Upper lobe of right lung (tissue), 1 donor: ENCODE measurements at places on chromosomes 6 and 20.

GRCh38 chr6:90131614-90132423 is 164.8 kb downstream of the BACH2 start:
- H3K36me3 ChIP-seq: no peaks in the 10 kb centered on the region
- no peaks in the 10 kb centered on the region for H3K27me3 ChIP-seq
- no peak overlapping the region for H3K4me3 ChIP-seq
- H3K27ac ChIP-seq: no peak overlapping the region
- no peaks in the 10 kb centered on the region for H3K4me1 ChIP-seq

GRCh38 chr20:23234311-23235078 is 116.1 kb upstream of the NXT1 start:
- no peak overlapping the region for H3K27ac ChIP-seq
- no peaks in the 10 kb centered on the region for H3K27me3 ChIP-seq
- H3K4me1 ChIP-seq: no peaks in the 10 kb centered on the region
- H3K36me3 ChIP-seq: no peaks in the 10 kb centered on the region
- H3K4me3 ChIP-seq: no peak overlapping the region
- DNase-seq: no peak

- H3K4me3 ChIP-seq: no peak overlapping the region
- DNase-seq: no peak
- no peaks in the 10 kb centered on the region for H3K36me3 ChIP-seq
- H3K27ac ChIP-seq: no peak overlapping the region
- no peaks in the 10 kb centered on the region for H3K27me3 ChIP-seq
These were observed 206.8 kb upstream of the SLC35B3 start for GRCh38 chr6:8642131-8642530.

DNA sequence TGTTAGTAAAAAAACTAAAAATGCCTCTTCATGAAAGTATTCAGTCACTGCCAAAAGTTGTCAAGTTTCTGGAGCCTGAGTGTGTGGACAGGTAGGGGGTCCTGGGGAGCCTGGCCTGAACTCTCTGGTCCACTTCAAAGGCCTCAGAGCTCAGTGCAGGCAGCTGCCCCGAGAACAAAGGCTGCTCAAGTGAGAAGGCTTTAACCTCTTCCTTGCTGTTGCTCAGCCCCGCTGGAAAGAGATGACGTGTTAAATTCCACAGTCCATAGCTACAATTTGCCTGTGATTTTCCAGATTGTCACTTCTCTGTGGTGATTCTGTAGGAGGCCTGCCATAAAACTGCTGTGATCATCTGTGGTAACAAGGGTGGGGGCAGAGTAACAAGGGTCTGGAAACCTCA is 96.9 kb downstream of the FAM120B start:
- no peak for DNase-seq
- no peaks in the 10 kb centered on the region for H3K4me1 ChIP-seq
- H3K4me3 ChIP-seq: no peak overlapping the region
- peaks cover 62% of the 10 kb centered on the region for H3K36me3 ChIP-seq
- no peaks in the 10 kb centered on the region for H3K27me3 ChIP-seq

GRCh38 chr6:126620719-126621118 is 280.8 kb downstream of the CENPW start:
- no peaks in the 10 kb centered on the region for H3K4me1 ChIP-seq
- no peaks in the 10 kb centered on the region for H3K36me3 ChIP-seq
- DNase-seq: no peak
- no peak overlapping the region for H3K4me3 ChIP-seq
- no peaks in the 10 kb centered on the region for H3K27me3 ChIP-seq
- no peak overlapping the region for H3K27ac ChIP-seq

DNA sequence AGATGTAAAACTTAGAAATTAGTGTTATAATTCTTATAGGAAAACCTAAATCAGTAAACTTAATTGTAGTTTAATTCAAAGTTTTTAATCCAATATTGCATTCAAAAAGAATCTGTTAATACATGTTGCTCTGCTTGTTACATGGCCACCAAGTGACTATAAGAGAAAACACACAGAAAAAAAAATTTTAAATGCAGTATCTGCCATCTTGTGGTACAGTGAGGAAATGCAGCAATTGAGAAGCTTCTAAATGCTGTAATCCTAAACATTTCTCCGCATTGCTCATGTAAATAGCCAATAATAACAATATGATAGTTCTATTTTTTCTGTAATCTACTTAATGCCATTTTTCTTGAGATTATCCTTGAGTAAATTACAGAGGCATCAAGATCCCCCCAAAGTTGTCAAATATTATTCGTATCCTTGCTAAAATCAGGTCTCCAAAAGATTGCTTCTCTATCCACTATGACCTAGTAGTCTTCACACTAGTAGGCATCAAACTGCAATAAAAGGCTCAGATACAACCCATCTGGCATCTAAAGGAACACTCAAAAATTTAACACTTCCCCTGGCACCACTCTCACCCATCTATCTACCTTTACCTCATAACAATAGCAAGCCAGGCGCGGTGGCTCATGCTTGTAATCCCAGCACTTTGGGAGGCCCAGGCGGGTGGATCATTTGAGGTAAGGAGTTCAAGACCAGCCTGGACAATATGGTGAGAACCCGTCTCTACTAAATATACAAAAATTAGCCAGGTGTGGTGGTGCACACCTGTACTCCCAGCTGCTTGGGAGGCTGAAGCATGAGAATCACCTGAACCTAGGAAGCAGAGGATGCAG is 34.6 kb downstream of the HDAC2 start:
- H3K4me3 ChIP-seq: no peak overlapping the region
- peaks cover 29% of the 10 kb centered on the region for H3K36me3 ChIP-seq
- H3K27ac ChIP-seq: no peak overlapping the region
- DNase-seq: no peak
- no peaks in the 10 kb centered on the region for H3K27me3 ChIP-seq
- H3K4me1 ChIP-seq: no peaks in the 10 kb centered on the region

- no peaks in the 10 kb centered on the region for H3K36me3 ChIP-seq
- no peak for DNase-seq
- H3K4me3 ChIP-seq: no peak overlapping the region
- H3K27ac ChIP-seq: no peak overlapping the region
- no peaks in the 10 kb centered on the region for H3K4me1 ChIP-seq
- no peaks in the 10 kb centered on the region for H3K27me3 ChIP-seq
These were observed 90.5 kb downstream of the SAMD3 start for GRCh38 chr6:130132286-130132701.

GRCh38 chr20:896501-897025 is 19.6 kb downstream of the ANGPT4 start:
- no peak overlapping the region for H3K27ac ChIP-seq
- peaks cover under 1% of the 10 kb centered on the region for H3K4me1 ChIP-seq
- no peaks in the 10 kb centered on the region for H3K36me3 ChIP-seq

DNA sequence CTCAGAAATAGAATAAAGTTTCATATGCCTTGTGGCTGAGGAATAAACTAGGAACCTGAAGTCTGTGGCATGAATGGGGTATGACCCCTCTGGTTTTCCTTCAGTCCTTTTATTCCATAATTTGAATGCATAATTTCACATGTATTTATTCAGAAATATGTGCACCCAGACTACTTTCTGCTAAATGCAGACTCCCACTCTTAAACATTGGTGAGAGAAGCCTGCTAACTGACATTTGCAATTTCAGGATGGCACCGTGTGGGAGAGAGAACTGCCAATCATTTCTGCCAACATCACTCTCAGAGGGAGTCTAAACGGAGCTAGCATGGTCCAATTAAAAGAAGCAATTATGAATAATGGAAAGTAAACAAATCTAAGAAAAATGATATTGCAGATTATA is 141.3 kb downstream of the ADGRB3 start:
- no peaks in the 10 kb centered on the region for H3K4me1 ChIP-seq
- H3K27ac ChIP-seq: no peak overlapping the region
- H3K36me3 ChIP-seq: no peaks in the 10 kb centered on the region
- no peak overlapping the region for H3K4me3 ChIP-seq

- no peak overlapping the region for H3K27ac ChIP-seq
- H3K36me3 ChIP-seq: no peaks in the 10 kb centered on the region
- no peaks in the 10 kb centered on the region for H3K27me3 ChIP-seq
These were observed 166.8 kb downstream of the ZNF217 start for GRCh38 chr20:53426766-53427312.
